NCI-H748 treated with DMSO at 0.1 percent for 48 hours (cell line): ENCODE measurements at places on chromosomes 6 and 20.

- no peak for DNase-seq
Measured at GRCh38 chr20:63556873-63557478, 3.0 kb downstream of the FNDC11 start.

GRCh38 chr6:97322811-97323210, 39.8 kb upstream of the MMS22L start:
- DNase-seq = no peak

GRCh38 chr6:35262596-35262995, 3.1 kb downstream of the ZNF76 start:
- DNase-seq = no peak

- no peak for DNase-seq
Measured at GRCh38 chr6:33735216-33735615, 11.5 kb downstream of the IP6K3 start.

DNA sequence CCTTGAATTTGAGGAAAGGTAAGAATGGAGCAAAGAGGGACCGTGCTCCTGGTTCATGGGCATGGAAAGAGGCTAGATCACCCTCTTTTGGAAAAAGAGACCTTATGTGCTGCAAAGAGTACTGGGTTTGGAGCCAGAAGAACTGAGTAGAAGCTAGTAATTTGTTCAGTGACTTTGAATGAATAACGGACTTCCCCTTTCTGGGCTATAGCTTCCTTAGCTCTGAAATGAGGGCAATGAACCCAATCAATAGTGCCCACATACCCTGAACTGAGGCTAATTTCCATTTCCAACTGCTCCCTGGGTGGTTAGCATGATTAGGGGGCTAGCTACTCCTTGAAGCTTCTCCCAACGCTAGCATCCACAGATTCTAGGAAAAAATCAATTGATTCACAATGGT, 121.4 kb downstream of the UNC5CL start:
- DNase-seq = no peak

DNA sequence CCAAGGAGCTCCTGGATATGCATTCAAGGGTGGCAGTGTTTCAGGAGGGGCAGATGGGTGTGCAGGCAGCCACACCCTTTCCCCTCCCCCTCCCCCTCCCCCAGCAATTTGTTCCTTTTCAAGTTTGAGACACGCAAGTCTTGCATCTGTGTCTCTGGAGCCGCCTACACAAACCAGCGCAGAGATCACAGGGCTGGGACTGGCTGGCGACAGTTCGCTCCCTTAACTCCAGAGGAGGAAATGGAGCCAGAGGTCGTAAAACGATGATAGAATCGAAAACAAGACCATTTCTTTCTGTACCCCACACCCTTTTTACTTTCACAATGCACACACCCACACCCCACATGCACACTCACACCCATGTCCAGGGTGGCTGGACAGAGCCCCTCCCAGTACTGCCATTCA, 163.1 kb downstream of the LY86 start:
- DNase-seq = no peak

GRCh38 chr6:154502553-154502952, 7.9 kb downstream of the CNKSR3 start:
- no peak for DNase-seq

DNA sequence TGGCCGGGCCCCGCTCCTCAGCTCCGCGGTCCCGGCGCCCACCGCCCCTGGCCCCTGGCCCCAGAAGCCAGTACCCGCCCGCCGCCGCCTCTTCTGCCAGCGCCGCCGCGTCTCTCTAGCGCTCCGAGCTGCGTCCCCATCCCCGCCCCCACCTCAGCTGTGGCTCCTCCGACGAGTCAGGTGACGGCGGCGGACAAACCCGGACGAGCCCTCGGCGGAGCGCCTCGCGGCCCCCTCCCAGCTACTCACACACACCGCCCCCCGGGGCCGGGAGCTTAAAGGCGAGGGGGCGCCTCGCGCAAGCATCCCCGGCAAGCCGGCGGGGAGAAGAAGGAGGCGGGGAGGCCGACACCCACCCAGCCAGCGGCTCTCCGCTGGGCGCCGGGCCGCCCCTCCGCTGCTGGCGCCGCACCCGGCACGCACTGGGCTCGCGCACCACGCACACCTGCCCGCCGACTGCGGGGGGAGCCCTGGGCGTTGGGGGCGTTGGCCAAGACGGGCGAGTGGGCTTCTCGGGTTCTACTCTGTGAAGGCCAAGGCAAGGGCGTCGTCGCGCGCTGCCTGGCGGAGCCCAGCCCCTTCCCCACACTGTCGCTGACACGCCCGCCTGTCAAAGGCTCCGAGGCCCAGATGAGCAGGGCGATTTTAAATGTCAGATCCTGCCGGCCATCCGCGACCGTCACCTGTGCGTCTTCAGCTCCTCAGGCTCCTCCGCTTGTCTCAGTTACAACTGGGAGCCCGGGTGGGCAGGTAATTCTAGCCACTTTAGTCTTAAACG, at the start of gene SNAP91:
Gene SNAP91 (minus strand): TSS at position 132 of the 778 bp plus-strand sequence. CDS start 1,174 bp downstream, outside the sequence.
- DNase-seq = peak; percentile 42
